ENCODE measurements at places on chromosomes 6 and 20. TPM values are rescaled to one million over a fixed set of nuclear protein-coding genes. Genes with fewer than 3 reads are reported as not detected.

- DNase-seq = no peak
These were observed 22.2 kb downstream of the CST8 start for GRCh38 chr20:23513164-23513563.

DNA sequence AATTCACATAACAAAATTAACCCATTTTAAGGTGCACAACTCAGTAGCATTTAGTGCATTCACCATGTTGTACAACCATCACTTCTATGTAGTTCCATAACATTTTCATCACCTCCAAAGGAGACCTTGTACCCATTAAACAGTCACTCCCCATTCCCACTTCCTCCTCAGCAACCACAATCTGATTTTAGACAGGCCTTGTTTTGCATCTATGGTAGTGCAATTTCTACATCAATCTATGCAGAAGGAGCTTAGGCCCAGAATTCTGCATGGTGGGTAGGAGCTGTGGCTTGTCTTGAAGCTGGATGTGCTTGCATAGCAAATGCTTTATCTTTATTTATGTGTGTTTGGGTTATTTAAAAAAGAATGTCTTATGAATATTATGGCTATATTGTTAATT lies 13.5 kb upstream of the HLA-DQA1 start:
- no peak for DNase-seq

- no peak for DNase-seq
These were observed 13.2 kb downstream of the MAP3K7 start for GRCh38 chr6:90573624-90574023.

DNA sequence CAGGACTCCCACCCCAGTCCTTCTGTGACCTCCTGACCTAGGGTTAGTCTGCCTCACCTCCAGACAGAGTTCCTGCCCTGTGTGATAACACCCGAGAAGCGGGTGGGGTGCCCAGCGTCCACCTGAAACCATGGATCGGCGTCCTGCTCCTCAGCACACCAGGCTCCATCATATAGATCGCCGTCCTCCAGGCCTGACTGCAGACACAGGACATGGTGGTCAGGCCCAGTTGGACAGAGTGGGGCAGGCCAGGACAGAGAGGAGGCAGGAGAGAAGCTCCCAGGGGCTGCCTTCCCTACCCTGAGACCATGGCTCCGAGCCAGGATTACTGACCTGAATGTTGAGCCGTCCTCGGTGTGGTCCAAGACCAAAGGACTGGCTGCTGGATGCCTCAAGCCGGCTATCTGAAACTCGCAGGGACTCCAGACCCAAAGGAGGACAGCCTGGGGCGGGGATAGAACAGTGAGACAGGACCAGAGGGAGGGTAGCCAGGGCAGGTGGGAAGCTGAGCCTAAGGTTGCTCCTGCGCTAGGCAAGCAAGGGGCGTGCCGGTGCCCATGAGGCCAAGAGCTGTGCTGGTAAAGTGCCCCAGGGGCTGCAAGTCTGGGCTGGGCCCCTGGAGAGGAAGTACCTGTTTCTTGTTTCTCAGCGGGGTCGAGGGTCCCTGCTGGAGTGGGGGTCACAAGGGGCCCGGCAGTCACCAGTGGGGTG lies 2.2 kb downstream of the CPXM1 start:
- DNase-seq = no peak

DNA sequence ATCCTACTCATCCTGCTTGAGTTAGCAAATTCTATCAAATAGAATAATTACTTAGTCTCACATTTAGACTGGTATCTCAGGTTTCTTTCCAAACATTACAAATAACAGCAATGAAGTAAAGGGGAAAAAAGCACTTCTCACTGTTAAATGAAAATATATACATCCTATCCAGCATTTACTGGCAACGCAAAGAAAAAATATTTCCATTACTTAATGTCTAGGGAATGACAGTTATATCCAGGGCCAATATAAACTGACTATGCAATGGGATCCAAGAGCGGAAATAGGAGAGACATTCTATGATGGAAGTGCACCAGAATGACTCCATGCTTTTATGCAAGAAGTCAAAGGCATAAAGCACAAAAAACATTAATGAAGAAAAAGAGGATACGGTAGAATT lies 60.3 kb downstream of the ME1 start:
- DNase-seq = no peak

DNA sequence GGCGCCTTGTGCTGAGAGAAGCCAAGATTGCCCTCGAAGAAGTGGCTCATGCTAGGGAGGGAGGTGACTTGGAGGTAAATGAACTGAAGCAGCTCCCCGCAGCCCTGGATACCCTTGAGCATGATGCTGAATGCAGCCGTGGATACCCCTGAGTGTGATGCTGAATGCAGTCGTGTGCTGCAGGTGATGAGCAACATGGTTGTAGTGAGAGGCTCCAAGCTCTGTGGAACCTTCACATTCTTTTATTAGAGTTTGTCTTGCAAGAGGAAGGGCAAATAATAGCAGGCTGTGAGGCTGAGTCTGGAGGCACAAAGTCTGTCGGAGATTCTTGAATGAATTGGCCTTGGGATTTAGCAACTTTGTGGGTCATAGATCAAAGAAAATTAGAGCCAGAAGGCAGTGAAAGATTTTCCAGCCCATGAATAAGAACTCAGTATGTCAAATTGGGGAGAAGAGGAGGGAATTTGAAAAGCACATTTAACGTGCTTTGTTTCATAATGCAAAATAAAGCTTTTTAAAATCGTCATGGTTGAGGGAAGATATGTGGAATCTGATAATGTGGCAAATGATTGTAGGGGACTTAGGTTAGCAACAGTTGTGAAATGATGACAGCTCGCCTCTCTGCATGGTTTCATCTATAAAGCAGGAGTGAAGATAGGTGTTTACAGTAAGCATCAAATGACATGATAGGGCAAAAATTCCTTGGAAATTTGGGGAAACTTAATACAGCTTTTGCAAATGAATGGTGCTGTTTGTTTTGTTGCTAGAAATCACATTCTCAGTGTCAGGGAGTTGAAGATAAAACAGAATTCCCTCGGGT lies 120.1 kb upstream of the TIAM2 start:
- no peak for DNase-seq

GRCh38 chr20:61263084-61263695 lies 11.1 kb downstream of the CDH4 start:
- no peak for DNase-seq

GRCh38 chr6:28947831-28948270 lies 24.1 kb upstream of the TRIM27 start:
- DNase-seq = no peak

DNA sequence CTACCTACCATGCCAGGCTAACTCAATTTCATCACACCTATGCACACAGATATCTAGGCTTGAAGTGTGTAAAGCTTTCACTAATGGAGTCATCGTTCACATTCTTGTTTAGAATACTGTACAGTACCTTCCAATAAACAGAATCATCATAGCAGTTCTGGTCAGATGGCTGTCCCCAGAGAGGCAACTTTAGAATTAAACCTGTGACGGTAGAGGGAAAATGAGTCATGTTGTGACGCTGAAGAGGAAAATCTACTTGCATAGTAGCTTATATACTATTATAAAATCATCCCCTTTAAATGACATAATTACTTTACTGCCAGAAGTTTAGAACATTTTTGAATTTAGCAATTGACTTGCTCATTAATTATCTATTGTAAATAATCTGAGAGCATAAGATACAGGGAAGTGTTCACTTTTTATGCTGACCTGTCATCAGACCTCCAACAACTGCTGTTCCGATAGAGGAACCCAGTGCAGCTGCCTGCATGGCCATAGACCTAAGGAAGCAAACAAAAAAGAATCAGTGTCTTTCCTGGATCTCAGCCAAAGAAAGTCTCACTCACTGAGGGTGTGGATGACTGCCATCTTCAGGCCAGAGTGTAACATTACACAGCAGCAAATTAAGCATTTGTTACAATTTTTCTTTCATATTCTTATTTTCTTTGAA lies 29.8 kb downstream of the RHAG start:
- no peak for DNase-seq

TNF gene
- total RNA-seq = 1.2 TPM

DNA sequence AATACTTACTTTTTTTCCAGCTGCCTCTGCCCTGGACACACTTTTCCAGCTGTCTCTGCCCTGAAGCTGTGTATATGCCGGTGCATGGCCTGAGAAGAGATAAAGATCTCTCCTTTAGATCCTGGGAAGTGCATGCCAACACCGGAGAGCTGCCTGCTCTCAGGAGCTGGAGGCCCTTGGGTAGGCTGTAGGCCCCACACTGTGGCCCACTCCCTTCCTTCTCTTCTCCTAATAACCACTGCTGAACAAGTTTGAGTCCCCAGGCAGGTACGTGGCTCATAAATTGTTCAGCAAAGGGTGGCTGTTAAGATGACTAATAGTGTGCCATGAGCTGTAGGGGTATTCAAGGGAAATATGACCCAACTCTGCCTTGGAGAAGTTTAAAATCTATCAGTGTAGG lies 102.5 kb downstream of the CD24 start:
- no peak for DNase-seq

DNA sequence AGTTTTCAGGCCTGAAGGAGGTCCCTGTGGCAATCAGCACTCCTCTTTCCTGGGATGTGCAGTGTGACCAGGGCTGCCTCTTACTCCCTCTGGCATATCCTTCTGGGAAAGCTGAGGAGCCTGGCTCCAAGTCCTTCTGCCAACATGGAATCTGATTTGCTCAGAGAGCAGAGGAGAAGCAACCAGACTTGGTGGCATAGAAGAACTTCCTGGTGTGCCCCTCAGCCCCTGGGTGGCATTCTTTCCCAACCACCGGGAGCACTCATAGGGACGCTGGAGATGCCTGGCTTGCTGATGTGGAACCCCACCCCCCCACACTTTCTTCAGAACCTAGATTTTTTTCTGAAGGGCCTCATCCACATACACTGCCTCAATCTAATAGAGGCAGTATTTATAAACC lies 107.6 kb upstream of the TRAF3IP2 start:
- DNase-seq = no peak

MCHR2 gene
- total RNA-seq = not detected

- no peak for DNase-seq
These were observed 725.0 kb upstream of the HS3ST5 start for GRCh38 chr6:115067690-115068447.

GCLC gene
- 59.6 TPM for total RNA-seq

GRCh38 chr6:135438907-135439535 lies 58.5 kb downstream of the AHI1 start:
- DNase-seq = no peak

GRCh38 chr20:62686869-62687830 lies 21.5 kb upstream of the NTSR1 start:
- DNase-seq = no peak

DNA sequence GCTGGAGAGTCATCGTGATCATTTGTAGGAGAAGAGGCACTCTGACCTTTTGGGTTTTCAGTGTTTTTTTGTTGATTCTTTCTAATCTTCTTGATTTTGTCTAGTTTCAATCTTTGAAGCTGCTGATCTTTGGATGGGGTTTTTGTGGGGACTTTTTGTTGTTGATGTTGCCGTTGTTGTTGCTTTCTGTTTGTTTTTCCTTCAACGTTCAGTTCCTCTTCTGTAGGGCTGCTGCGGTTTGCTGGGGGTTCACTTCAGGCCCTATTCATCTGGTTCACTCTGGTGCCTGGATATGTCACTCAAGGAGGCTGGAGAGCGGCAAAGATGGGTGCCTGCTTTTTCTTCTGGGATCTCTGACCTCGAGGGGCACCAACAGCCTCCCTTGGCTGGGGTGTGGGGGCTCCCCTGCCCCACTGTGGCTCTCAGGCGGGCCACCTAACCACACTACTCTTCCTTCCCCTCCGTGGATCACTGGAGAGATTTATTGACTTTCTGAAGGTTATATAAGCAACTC lies 21.5 kb upstream of the TMEM244 start:
- no peak for DNase-seq

DNA sequence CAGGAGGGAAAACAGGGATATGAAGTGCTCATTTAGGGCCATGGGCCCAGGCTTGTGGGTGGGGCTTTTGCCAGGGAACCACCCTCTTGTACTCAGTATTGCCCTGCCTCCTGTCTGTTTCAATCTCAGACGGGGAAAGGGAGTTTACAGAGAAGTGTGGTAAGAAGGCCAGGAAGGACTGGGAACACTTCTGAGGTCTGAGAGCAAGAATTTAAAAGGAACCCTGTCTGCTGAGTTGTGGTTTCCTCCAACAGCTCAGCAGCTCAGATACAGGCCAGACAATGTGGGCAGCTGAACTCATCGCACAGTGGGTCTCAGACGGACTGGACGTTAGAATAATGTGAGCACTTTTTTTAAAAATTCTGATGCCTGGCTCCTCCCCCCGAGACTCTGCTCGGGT lies 354.1 kb upstream of the ARID1B start:
- DNase-seq = no peak

GRCh38 chr20:10260316-10260715 lies 41.7 kb downstream of the SNAP25 start:
- no peak for DNase-seq

ZSWIM1 gene
- 10.0 TPM for total RNA-seq

- DNase-seq = no peak
These were observed 91.7 kb downstream of the COL19A1 start for GRCh38 chr6:69957985-69958559.

TRAPPC3L gene
- total RNA-seq = not detected

DNA sequence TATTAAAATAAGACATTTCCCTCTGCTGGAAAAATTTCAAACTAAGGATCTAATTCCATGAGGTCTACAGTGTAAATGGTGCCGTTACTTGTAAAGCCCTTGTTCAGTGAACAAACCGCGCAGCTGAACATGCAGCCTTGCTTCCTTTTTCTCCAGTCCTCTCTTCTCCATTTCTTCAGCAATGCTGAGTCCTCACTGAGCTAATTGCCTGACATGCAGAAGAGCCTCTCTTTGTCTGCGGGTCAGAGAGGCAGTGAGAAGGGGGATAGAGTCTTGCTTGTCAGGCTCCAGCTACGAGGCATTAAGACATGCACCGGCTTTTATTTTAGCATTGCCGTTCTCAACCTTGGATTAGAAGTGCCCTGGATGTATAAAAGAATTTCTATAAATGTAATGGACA lies 25.7 kb downstream of the ZDHHC14 start:
- no peak for DNase-seq

- DNase-seq = no peak
These were observed 24.0 kb downstream of the HBS1L start for GRCh38 chr6:135030532-135031178.

TRPC4AP gene
- 85.2 TPM for total RNA-seq

DNA sequence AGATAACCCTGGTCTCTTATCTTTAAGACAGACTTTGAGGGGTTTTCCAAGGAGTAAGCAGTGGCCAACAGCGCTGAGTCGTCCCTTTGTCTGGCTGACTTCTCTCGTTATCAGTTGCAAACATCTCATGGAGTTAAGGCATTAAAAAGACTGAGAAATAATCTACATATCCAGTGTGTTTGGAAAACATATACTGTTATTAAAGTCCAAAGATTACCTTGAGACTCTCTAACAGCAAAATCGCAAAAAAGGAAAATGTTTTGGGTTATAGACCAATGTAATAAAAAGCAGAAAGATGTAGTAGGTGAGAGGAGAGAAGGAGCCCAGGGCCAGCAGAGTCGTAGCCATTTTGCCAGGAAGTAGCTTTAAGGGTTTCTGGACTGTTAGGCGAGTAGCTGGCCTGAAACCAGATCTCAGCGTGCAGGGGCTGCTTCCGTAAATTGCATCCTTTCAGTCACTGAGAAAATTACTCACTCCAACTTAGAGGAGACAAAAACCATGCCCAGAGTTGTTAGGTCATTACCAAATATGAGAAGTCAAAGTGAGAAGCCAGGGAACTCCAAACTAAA lies 24.6 kb downstream of the MYLK4 start:
- no peak for DNase-seq

All from mesenteric fat pad (tissue), 1 donor.